ENCODE measurements at places on chromosomes 1 and 21.

DNA sequence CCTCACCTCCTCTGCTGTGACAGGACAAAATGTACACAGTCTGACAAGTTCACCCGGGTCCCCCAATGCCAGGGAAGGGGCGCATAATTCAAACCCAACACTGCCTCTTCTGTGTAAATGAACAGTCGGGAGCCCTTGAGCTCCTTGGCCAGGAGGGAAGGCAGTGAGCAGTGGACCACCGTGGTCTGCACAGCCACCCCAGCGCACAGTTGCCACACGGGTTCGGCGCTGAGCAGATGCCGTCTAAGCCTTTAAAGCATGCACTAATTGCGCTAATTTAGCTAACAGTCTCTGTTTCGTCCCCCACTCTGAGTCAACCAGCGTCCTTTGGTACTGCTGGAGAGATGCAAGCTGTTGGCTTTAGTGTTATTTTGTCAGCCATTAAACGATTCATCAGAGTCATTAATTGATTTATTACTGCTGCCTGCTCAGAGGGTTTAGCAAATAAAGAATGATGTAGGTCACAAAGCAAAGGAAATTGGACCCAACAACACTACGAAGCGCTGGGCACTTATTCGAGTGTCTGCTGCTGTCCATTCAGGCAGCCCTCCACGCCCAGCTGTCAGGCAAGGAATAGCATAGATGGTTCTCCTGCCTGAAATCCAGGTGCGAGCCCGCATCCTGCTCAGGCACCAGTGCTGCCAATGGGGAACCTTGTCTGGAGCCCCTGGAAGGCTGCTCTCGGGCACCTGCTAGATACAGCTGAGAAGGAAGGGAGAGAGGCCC lies 91.5 kb downstream of the MRPL37 start:
- no peak for DNase-seq

GRCh38 chr1:228358039-228358763 lies 48.4 kb downstream of the TRIM11 start:
- no peak for DNase-seq

- DNase-seq = peak; percentile 75
These were observed 2.8 kb upstream of the CD1D start for GRCh38 chr1:158177700-158178450.

GRCh38 chr1:53174971-53175913 lies 21.4 kb upstream of the CPT2 start:
- peak; percentile 42 for DNase-seq

- no peak for DNase-seq
These were observed 106.6 kb downstream of the BCAR3 start for GRCh38 chr1:93574991-93575390.

DNA sequence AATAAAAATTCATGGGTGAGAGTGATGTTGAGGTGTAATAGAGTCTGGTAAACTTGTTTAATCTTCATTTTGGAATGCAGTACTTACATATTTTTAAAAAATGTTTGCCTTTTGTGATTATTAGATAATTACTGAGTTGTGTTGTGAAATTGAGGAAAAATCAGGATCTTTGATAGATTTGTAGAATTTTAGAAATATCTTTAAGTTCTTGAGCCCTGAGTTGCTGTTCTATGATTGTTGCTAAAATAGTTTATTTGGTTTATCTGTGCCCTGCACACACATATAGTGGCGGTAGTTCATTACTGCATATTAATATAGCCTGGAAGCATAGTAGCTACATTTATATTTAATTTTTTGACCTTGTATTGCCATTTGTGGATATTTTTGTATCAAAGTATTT lies 1.6 kb downstream of the B3GALT2 start:
- no peak for DNase-seq

DNA sequence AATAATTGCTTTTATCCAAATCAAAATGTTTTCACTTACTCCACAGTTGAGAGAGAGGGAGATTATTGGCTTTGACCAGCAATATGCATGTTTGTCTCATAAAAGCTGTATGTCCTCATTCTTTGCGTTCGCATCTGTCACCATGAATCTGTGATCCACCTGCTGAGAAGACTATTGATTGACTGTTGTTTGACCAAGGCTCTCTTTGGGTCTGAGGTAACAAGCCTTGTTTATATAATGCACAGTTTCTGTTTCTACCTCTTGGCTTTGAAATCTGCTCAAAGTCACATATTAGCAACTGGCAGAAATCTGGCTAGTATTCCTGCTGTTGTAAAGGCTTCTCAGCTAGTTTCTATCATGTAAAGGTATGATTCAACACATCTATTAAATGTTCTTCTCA lies 157.0 kb downstream of the LYPLAL1 start:
- DNase-seq = no peak

DNA sequence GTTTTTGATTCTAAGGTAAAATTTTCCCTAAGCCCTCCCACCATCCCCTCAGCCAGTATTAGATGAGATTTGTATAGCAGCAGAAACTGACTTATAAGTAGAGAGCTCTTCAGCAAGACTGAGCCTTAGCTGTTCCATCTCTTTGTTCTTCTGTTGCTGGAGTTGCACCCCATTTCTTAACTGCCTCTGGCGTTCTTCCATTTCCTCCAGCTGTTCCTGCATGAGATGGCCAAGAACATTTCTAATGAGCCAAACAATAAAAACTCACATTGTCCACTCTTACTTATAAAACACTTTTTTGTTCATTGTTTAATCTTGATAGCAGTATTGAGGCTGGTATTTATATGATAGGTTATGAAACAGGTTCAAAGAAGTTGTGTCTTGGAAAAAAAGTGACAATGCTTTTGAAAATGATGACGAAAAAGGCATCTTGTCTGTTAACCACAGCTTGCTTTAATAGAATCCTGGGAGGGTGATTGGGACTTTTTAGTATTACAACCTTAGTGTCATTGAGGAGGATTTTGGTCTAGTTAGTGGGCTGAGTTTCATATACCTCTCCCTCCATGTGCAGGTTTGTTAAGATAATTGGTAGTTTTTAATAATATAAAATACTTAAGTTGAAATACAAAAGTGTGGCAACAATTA lies 18.3 kb downstream of the SYNC start:
- peak; percentile 49 for DNase-seq

GRCh38 chr1:189782295-189782694 lies 695.4 kb downstream of the BRINP3 start:
- DNase-seq = no peak

- no peak for DNase-seq
These were observed 174.7 kb downstream of the LBR start for GRCh38 chr1:225253173-225253572.

DNA sequence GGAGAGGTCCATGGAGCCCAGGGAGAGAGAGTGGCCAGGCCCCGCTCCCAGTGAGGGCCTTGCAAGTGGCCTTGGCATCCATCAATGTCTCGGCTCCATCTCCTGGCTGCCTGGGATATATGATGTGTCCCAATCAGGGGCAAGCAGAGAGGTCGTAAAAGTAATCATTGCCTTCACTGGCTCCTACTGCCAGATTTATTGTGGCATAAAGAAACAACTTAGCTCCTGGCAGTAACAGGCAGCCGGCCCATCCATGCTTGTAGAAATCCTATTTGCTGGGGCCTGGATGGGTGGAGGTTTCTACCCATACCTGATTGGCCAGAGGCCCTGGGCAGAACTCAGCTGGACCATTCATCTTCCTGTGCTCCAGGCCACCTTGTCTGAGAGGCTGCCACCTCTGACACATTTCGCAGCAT lies 272.6 kb downstream of the MATN1 start:
- DNase-seq = no peak

GRCh38 chr1:70034403-70034802 lies 171.0 kb downstream of the LRRC40 start:
- peak; percentile 26 for DNase-seq

DNA sequence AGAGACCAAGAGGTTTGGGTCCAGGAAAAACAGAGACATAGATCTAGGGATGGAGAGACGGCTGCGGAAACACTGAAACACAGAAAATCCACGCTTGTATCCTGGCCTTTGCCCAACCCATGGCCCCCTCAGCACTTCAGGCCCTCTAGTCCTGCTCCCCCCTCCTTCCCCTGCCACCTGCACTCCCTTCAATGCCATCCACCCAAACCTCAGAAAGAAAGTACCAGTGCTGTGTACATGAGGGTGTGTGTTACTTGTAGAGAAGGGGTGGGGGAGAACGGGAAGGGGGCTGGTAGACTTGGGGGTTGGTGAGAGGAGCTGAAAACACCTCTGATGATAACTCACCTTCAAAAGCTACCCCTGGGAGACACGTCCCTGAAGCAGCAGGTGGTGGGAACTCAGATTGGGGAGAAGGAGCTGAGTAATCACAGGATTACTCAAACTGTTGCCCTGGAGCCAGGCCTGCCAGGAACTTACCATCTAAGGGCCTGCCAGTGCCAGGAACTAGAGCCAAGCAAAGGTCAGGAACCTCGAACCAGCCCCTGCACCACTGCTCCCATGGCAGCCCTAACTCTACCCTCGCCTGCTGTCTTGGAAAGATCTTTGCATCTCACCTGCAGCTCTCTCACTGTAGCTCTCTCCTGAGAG lies 11.5 kb downstream of the RORC start:
- DNase-seq = no peak

DNA sequence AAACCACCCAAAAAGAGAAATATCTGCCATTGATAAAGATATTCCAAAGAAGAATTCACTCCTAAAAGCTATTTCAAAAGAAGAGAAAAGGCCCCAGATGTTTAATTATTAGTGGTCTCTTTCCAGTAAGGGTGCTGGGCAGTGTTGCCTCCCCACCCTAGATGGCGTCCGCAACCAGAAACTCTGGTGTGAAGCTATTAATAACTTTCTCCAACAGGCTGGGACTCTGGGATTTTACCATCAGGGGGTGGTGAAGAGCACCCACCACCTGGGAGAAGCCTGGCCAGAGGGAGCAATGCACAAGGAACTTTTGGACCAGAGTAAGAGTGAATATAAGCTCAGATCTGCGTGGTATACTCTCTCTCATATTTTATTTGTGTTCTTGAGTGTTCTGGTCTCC lies 115.4 kb upstream of the TIAM1 start:
- no peak for DNase-seq

GRCh38 chr1:56866656-56867055 lies 12.1 kb downstream of the C8A start:
- peak; percentile 73 for DNase-seq

- no peak for DNase-seq
These were observed 11.5 kb downstream of the TRIM46 start for GRCh38 chr1:155184835-155185782.

DNA sequence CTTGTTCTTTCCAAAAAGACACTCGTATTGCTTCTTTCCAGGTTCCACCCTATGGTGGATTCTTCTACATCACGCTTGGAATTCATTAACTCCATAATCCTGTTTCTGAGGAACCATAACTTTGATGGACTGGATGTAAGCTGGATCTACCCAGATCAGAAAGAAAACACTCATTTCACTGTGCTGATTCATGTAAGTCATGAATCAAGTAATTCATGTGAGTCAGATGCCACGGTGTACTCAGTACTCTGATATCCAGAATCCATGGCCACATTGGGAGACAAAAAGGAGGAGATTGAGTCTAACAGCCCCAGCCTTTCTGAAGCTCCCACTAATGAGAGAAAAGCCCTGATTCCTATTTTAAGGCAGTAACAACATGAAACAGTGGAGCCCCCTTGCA lies 7.4 kb downstream of the CHI3L2 start:
- peak; percentile 23 for DNase-seq

GRCh38 chr1:170471398-170472053 lies 60.4 kb upstream of the GORAB start:
- DNase-seq = peak; percentile 51

DNA sequence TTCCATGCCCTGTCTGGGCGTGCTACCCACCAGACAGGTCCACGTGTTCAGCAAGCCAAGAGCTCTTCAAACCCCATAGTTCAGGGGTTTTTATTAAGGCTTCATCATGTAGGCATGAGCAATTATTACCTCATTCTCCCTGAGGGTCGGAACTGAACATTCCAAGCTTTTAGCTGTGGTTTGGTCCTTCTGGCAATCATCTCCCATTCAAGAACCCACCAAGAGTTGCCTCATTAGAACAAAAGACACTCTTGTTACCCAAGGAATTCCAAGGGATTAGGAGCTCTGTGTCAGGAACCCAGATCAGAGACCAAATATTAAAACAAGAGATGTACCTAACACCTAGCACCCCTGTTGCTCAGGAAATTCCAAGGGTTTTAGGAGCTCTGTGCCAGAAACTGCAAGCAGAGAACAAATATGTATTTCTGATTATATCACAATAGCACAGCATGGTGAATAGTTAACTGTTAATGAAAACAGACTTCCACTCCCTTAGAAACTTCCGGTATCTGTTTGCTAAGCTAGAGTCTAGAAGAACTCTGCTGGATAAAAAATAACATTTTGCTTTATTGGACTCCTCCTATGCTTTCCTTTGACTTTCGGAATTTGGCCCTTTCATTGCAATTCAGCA lies 201.2 kb upstream of the L1TD1 start:
- no peak for DNase-seq

GRCh38 chr1:147451628-147452027 lies 89.7 kb upstream of the BCL9 start:
- DNase-seq = no peak

DNA sequence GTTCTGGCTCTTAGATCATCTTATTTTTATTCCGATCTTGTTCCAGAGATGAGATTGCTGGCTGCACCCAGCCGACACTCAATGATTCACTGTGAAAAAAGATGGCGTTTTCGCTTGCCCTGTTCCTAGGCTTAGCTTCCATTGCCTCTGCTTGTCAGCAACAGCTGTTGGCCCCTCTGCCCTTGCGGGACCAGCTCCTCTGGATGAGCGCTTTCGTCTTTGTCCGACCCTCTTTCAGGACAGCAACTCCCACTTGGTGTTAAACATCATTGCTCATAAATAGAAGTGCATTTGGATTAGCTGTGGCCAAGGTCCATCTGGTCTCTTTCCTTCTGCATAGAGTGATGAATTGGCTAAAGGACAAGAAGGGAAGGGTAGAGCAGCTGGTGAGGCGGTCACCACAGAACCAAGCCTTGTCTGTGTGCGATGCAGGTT lies 43.5 kb upstream of the SCCPDH start:
- DNase-seq = no peak

DNA sequence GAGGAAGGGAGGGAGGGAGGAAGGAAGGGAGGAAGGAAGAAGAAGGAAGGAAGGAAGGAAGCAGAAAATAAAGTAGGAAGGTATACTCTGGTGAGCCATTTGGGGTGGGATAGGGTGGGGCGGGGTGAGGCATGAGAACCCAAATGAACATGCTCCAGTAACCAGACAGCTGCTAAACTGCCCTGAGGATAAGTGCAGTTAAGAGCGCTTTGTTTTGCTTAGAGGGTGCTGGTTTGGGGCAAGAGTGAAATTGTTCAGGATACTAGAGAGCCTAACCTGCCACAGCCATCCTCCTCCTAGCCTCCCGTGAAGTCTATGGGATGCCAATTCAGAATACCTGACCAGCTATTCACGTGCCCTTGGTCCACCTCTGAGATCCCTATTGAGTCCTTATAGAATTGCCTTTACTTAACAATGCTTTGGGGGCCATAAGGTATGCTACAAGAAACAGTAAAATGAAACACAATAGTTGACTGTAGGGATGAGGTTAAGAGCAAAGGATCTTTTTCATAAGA lies 59.0 kb upstream of the ATF3 start:
- no peak for DNase-seq

DNA sequence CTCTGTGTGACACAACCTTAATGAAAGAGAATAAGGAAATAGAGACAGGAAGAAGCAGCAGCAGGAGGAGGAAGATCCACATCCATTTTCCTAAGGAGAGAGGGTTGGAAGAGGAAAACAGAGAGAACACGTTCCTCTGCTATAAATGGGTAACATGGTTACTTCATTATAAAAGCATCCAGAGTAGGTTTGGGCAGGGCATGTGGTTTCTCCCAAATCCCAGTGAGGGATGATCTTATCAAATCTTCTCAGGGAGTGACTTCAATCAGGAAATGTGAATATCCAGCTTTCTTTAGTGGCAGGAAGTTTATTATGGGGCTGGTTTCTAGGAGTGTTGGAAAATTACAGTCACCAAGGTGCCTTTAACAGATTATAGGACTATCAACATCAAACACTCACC lies 11.1 kb downstream of the CYP2J2 start:
- no peak for DNase-seq
